ENCODE measurements at places on chromosomes 13 and 19.

DNA sequence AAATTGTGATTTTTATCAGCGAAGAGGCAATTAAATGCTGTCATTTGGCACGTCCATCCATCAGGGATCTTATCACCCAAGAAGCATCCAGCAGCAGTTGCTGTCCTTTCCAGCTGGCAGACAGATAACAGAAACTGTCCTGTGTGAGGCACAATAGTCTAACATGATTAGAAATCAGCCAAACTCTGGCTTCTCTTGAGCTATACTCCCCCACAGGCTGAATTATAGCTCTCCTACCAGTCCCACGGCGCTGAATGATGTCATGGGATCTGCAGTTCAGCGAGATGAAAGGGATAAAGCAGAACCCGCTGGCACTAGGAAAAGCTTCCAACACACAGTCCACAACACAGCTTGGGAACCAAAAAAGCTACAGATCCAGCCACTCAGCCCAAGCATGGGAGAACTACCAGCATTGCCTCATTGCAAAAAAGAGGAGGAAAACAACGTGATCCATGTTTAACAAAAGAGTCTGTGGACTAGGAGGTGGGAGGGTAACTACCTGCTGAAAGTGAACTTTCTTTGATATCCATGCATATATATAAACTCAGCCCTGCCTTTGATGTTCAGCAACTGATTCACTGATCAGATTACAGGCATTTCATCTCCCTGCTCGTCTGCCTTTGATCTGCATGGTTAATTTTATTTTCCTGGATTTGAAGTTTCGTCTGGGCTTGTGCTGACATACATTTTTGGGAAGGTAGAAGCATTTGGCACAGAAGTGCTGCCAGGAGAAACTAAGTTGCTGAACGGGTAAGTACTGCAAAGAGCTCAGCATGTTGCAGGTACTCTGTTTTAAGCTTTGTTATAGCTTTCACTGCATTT is at the start of gene TNFRSF19:
Gene TNFRSF19 (plus strand): TSS at position 314 of the 822 bp plus-strand sequence. CDS start 19,772 bp downstream, outside the sequence.
- DNase-seq, result no peak

DNA sequence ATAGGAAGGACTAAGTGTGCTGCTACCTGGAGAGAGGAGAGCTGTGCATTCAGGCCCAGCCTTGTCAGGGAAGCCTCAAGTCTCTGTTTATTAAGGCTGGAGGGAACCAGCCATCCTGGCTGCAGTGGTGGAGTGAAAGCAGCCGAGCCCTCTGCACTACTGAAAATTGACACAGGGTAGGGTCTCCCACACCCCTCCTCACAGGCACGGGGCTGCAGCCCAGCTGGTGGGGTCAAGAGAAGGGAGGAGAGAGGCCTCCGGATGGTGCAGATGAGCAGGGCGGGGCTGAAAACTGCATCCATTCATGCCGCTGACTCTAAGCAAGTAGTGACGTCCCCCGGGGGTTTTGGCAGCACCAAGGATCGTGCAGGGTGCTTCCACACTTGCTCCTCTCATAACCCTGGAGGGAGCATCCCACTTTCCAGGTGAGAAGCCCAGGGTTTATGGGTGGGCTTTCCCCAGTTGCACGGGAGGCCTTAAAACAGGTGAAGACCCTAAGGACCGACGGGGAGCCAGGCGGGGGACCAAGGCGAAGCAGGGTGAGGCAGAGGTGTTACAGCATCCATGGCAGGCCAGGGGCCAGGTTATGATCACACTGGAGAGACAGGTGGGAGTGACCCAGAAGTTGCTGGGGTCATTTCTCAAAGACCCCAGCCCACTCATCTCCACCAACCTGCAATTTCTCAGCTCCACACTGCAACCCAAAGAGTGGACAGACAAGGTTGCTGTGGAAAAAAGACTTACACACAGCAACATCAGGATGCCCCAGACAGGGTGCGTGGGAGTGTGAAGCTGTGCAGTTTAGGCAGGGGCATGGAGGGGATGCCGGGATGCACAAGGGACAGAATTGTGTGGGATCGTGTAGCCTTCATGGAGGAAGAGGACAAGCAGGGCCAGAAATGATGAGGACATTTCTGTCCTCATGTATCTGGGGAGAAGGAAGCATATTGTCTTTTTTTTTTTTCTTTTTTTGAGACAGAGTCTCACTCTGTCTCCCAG is 36.8 kb downstream of the VSTM2B start:
- no peak for DNase-seq

- DNase-seq, result no peak
Observed at GRCh38 chr13:109870696-109871370, 84.5 kb upstream of the IRS2 start.

GRCh38 chr19:17511724-17512573 is 500 bp downstream of the PGLS start:
- DNase-seq, result peak; percentile 75

DNA sequence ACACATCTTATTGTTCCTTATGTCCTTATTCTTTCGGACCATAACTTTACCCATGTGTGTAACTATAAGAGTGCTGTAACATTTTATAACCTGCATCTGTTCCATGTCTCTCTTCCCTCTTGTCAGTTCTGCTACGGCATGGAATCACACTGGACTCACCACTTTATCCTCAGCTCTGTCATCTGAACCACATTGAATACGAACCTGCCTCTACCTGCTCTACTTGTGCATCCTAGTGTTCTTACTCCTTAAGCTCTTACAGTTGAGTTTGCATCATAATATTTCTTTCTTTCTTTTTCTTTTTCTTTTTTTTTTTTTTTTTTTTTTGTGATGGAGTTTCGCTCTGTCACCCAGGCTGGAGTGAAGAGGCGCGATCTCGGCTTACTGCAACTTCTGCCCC is 180.9 kb downstream of the GPC5 start:
- no peak for DNase-seq

- DNase-seq, result no peak
Observed at GRCh38 chr13:36130193-36130551, 1.0 kb downstream of the DCLK1 start.

GRCh38 chr13:106865716-106866440 is 297.9 kb upstream of the ARGLU1 start:
- DNase-seq, result no peak

Measured in breast epithelium (tissue), 4 donors.